K562 (cell line): ENCODE measurements at places on chromosomes 12 and 14. TPM values are rescaled to one million over a fixed set of nuclear protein-coding genes. Genes with fewer than 3 reads are reported as not detected.

TMTC2 gene
- total RNA-seq: 0.55 and 0.58 TPM in 2 replicates

DNA sequence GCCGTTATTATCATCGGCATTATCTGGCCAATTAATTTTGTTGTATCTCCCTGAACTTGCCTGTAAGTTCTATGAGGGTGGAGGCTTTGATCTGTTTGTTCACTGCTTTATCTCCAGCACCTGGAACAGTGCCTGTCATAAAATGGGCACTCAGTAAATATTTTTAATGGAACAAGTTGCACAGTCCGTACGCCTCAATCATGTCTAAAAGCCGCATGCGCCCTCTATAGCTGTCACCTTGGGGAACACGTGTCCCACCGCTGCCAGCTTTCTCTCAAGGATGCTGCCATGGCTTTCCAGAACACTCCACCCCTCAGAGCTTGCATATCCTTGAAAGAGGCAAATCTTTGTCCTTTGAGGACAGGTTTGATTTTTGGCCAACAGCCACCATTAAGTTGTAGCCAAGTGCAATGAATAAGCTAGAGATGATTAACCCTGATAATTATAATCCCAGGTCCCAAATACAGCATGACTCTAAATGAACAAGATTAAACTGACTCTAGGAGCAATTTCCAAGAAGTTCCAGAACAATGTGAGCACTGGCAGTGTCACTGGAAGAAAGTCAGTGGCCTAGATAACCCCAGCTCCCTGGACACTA, 55.1 kb downstream of the ERH start:
- DNase-seq: no peak

CAMKK2 gene
- total RNA-seq: 30.8 and 32.0 TPM in 2 replicates

AQP6 gene
- not detected in 2 replicates for total RNA-seq
